ENCODE measurements at places on chromosomes 11 and 22.
A peak's percentile ranks its signal among the peaks of the same experiment; 100 is the strongest.

- no peak for DNase-seq
These were observed 216.3 kb upstream of the SYN3 start for GRCh38 chr22:33274214-33275072.

- peak; percentile 9 for DNase-seq
These were observed 68.2 kb downstream of the DNAJC24 start for GRCh38 chr11:31437742-31438435.

DNA sequence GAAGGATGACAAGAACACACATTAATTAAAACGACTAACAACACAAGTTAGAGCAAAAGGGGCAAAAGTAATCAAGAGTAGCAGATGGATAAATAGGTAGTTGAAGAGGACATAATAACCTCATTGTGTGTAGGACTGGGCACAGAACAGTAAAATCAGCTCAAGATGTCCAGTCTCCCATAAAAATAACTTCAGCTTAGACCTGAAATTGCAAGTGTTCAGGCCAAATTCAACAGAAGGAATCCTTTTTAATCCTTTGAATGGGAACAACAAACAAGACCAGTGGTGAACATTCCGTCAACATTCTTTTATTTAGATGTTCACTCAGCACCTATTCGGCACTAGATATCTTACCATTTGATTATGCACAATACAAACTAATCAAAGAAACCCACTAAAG is 4.4 kb downstream of the MTMR2 start:
- DNase-seq, result no peak

DNA sequence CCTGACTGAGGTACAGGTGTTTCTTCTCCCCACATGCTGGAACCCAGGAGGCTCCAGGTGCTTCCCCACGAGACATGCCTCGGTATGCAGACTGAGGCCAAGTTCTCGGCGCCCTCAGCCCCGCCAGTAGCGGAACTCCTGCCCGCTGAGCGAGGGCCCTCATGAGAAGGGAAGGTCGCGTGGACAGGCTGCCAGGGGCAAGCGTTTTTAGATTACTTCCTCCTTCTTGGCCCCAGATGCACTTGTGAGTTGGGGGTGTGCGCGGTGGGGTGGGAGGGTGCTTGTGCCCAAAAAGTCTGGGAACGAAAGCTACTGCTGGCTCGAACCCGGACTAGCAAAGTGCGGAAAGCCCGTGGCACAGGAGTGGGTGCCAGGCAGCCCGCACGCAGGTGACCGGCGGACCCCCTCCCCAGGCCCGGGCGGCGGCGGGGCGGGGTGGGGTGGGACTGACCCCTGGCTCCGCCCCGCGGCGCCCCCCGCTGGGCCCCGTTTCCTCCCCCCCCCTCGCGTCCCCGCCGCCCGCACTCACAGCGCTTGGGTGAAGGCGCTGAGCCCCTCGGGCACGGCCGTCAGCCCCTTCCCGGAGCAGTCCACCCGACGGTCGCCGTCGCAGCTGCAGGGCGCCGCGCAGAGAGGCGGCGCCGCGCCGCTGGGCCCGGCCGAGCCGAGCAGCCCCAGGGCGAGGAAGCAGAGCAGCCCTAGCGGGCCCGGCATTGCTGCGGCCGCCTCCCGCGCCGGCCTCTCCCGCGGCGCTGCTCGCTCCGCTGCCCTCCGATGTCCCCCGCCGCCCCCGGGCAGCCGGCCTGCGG is 797 bp downstream of the LGR4 start:
- DNase-seq, result no peak

GRCh38 chr11:76455331-76455730 is 10.5 kb downstream of the EMSY start:
- DNase-seq, result no peak

- no peak for DNase-seq
These were observed 7.3 kb downstream of the TRIM34 start for GRCh38 chr11:5631969-5632635.

- DNase-seq, result peak; percentile 13
These were observed 19.5 kb upstream of the SPON1 start for GRCh38 chr11:13942971-13943381.

- DNase-seq, result no peak
These were observed 1.6 kb downstream of the PRDM11 start for GRCh38 chr11:45147891-45148675.
